ENCODE measurements at places on chromosomes 13 and 19.

DNA sequence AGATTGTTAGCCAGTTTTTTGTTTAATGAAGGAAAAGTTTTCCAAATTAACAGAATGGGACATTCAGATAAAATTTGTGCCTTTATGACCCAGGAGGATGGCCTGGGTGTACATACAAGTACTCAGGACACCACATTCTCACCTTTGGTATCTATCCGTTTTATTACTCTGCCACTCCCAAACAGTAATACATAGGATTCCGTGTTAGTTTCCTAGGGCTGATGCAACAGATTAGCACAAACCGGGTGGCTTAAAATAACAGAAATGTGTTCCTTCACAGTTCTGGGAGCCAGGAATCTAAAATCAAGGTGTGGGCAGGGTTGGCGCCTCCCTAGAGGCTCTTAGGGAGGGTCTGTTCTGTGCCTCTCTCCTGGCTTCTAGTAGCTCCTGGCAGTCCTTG, 129.9 kb downstream of the GGACT start:
- no peak for DNase-seq

GRCh38 chr13:46844431-46844830, 47.5 kb upstream of the ESD start:
- no peak for DNase-seq

DNA sequence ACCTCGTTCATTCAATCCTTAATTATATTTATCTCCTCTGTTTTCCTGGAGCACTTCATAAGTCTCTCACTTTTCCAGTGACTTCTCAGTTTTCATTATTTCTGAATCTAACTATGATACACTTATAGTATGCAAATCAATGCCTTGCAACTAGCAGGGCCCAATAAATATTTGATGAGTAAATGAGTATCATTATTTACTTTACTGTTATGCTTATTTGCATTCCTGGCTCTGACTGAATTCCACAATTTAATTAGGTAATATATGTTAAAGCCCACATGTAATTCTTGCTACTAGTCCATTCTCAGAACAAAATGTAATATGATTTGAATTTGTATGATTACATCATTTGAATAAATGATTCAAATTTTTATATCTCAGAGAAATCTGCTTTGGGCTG, 1595.1 kb upstream of the MIR17HG start:
- DNase-seq = no peak

- no peak for DNase-seq
These were observed 14.6 kb downstream of the HIF3A start for GRCh38 chr19:46311444-46311843.

GRCh38 chr13:21483748-21484147, 24.6 kb upstream of the ZDHHC20 start:
- DNase-seq = no peak

- no peak for DNase-seq
These were observed 17.3 kb downstream of the BICRA start for GRCh38 chr19:47626238-47626637.

GRCh38 chr13:67519356-67519755, 289.2 kb upstream of the PCDH9 start:
- DNase-seq = no peak

- no peak for DNase-seq
These were observed 260.7 kb downstream of the NHLRC3 start for GRCh38 chr13:39298951-39299350.

DNA sequence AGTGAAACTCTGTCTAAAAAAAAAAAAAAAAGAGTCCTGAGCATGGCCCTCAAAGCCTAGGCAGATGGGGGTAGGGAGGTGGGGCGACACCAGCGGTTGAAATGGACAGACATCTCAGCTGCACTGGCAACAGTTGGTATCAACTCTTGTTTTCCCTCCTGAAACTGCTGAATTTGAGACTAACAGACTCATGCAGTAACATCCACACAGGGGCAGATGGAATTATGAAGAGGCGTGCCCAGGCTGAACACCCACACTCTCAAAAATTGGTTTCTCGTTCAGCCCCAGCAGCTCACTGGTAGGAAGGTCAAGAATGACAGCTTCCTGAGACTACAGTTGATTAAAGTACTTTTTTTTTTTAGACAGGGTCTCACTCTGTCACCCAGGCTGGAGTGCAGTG, 24.1 kb downstream of the PBX4 start:
- no peak for DNase-seq

DNA sequence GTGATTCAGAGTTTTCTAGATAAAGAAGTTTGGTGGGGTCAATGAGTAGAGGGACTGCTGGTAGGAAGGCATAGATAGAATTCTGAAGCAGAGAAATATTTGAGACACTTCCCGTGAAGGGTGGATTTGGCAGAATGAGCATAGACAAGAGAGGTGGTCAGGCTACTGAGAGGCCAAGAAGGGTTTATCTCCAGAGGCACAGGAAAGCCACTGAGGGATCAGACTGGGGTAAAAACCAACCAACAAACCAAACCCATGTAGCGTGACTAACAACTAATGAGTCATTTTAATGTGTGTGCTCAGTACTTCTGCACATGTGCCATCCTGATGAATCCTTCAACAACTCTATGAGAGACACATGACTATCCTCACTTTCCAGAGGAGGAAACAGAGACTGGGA, 60.0 kb upstream of the SERP2 start:
- no peak for DNase-seq

- DNase-seq = no peak
These were observed 697.0 kb downstream of the LIG4 start for GRCh38 chr13:107518292-107518691.

GRCh38 chr13:112131713-112132113, 64.8 kb downstream of the SOX1 start:
- DNase-seq = no peak

DNA sequence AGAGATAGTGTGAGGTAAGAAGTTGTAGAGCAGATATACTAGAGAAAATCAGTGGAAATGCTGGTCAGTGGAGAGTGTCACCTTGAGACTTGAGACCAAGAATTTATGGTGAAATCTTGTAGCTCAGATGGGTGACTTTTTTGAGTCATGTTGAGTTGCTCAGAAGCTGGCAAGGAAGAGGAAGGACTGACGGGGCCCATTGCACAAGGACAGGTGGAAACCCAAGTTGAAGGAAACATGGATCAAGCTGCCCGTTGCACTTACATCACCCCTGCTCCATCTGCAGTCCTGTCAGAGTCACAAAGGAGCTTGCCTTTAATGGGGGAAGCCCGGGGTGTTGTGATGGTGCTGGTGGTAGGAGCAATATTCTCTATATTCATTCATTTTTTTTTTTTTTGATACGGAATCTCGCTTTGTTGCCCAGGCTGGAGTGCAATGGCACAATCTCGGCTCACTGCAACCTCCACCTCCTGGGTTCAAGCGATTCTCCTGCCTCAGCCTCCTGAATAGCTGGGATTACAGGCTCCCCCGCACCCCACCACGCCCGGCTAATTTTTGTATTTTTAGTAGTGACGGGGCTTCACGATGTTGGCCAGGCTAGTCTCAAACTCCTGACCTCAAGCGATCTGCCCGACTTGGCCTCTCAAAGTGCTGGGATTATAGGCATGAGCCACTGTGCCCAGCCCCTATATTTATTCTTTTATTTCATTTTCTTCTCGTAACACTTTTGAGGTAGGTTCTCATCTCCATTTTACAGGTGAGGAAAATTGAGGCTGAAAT, 27.4 kb downstream of the UBAC2 start:
- DNase-seq = peak; percentile 65

GRCh38 chr19:1864480-1865171, 1.2 kb upstream of the KLF16 start:
- peak; percentile 69 for DNase-seq

- DNase-seq = no peak
These were observed 75.5 kb upstream of the EDNRB start for GRCh38 chr13:77994166-77994565.

DNA sequence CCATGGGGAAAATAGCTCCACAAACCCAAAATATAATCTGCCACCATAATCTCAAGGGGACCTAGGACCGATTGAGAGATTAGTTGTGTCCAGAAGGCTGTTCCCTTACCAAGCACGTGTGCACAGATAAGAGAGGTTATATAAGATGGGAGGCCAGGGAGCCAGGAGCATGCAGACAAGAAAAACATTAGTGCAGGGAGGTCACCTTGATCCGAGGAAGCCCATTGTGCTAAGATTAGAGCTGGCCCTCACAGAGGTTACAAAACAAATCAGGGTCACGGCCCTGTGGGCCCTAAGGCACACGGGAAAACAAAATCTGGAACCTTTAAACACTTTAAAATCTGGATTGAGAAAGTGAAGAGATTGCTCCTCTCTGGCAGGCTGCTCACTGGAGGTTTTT, 37.7 kb downstream of the RGCC start:
- no peak for DNase-seq

- no peak for DNase-seq
These were observed 60.3 kb upstream of the CLDN10 start for GRCh38 chr13:95492044-95492801.

- DNase-seq = no peak
These were observed at the start of gene CCNA1 for GRCh38 chr13:36432106-36432544. CCNA1 (plus strand) TSS chr13:36432495; CDS start chr13:36433057, 562 bp downstream.

DNA sequence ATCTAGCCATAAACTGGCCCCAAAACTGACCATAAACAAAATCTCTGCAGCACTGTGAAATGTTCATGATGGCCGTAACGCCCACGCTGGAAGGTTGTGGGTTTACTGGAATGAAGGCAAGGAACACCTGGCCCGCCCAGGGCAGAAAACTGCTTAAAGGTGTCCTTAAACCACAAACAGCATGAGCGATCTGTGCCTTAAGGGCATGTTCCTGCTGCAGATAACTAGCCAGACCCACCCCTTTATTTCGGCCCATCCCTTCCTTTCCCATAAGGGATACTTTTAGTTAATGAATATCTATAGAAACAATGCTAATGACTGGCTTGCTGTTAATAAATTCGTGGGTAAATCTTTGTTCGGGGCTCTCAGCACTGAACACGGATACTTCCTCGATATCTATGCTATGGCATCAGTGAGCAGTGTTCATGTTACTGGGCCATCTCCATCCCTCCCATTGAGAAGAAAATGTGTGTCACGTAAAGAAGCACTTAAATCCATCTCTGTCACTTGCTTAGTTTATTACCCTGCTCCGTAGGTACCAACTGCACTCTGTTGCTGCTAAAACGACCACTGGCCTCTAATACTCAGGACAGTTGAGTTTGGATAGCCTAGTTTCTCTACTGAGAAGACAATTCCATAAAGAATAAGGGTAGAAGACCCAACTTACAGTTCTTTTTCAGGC, 5.3 kb downstream of the ATP7B start:
- no peak for DNase-seq

- DNase-seq = no peak
These were observed 156.3 kb upstream of the TSHZ3 start for GRCh38 chr19:31505596-31505910.

DNA sequence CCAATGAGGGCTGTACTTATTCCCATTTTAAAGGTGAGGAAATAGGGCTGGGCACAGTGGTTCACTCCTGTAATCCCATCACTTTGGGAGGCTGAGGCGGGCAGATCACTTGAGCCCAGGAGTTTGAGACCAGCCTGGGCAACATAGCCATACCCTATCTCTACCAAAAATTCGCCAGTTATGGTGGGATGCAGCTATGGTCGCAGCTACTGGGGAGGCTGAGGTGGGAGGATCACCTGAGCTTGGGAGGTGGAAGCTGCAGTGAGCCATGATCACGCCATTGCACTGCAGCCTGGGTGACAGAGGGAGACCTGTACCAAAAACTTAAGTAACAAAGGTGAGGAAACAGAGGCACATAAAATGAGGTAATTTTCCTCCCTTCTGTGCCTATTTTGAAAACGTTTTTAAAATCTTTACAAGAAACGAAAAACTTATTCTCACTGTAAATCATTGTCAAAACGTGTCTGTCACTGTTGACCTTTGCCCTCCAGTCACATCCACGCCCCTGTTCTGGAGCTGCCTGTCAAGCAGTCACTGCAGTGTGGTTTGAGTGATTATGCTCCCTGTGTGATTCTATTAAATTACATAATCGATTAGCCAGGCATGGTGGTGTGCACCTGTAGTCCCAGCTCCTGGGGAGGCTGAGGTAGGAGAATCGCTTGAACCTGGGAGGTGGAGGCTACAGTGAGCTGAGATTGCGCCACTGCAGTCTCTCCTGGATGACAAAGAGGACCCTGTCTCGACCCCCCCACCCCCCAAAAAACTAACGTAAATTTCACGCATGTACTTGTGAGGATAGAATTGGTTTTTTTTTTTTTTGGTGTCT, 12.5 kb downstream of the NOP53 start:
- DNase-seq = no peak

DNA sequence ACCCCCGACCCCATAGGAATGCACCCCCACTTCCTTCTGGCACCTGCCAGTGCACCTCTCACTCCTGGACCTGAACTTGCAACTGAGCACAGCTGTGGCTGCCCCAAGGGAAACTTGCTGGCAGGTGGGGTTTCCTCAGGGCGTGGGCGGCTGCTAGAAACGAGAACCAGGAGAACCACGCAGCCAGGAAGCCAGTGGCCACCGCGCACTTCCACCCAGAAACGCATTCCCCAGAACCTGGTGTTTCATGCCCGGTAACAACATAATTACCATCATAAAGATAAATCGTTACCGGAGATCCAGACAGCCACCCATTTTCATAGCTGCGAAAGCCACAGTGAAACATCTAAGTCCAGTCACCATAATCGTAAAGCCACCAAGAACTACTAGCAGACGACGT, 75.2 kb upstream of the C13orf46 start:
- DNase-seq = peak; percentile 30

- DNase-seq = no peak
These were observed 10.1 kb upstream of the SHISA2 start for GRCh38 chr13:26061947-26062346.

DNA sequence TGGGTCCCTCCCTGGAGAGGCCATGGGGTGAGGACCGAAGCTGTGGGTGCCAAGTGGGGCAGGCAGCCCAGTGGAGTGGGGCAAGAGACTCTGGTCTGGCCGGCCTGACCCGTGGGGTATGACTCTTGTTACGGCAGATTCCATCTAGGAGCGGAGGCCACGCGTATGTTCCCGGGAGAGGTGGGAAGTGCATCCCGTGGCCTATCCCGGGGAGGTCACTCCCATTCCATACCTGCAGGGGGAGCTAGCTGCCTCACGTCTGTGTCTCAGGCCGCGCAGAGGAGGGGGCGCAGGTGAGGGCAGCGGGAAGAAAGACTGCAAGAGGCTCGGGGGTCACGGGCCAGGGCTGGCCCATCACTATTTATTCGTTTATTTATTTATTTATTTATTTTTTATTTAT, 4.9 kb downstream of the CSNK1G2 start:
- DNase-seq = peak; percentile 40

GRCh38 chr13:27924529-27925141, 4.8 kb downstream of the PDX1 start:
- DNase-seq = no peak

GRCh38 chr13:22883262-22883840, 297.4 kb upstream of the SGCG start:
- no peak for DNase-seq

GRCh38 chr13:40453351-40454021, 213.0 kb downstream of the FOXO1 start:
- DNase-seq = no peak

GRCh38 chr19:38004521-38005223, 97.7 kb downstream of the SIPA1L3 start:
- DNase-seq = peak; percentile 28
